Left lobe of liver (tissue), 2 donors: ENCODE measurements at places on chromosomes 5 and 9. TPM values are rescaled to one million over a fixed set of nuclear protein-coding genes. Genes with fewer than 3 reads are reported as not detected.

C9 gene
- 1,159 TPM for total RNA-seq

GRCh38 chr5:97550164-97550563 is 367.1 kb upstream of the RIOK2 start:
- DNase-seq = no peak

DNA sequence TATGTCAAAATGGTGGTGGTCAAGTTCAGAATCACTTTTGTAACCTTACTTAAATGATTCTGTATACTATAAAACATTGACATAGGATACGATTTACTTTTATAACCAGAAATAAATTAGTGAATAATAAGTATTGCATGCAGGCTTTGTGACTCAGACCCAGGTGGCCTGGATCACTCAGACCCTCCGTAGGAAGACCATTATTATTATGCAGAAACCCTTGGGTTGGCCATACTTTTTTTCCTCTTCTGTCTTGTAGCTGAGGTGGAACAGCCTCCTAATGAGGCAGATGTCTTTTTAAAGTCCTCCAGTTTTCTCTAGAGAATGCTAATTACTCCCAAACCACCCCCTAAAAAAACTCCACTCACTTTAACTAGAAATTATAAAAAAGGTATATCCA is 121.9 kb downstream of the LPAR1 start:
- DNase-seq = no peak

GRCh38 chr5:14343376-14343775 is 200.2 kb downstream of the TRIO start:
- DNase-seq = no peak

DNA sequence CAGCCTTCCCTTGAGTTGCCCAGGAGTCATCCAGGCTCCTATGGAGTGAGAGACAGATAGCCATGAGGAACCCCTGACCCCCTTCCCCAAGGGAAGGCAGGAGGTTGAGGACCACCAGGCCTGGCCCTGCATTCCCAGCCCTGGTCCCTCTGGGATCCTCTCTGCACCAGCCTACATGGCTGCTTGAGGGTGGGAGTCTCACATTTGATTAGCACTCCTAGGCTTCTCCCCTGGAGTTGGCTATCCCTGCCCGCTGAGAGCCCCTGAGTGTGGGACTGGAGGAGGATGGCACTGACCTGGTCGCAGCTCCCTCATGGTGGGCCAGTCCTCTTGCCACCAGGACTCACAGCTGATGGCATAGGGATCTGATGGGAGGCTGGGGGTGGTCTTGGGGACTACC is 46.7 kb downstream of the SAR1B start:
- no peak for DNase-seq

GRCh38 chr5:86557920-86558319 is 59.8 kb upstream of the COX7C start:
- no peak for DNase-seq
